ENCODE measurements at places on chromosomes 2 and 18.

GRCh38 chr18:60024857-60025256 is 125.1 kb downstream of the PMAIP1 start:
- no peak for DNase-seq

- no peak for DNase-seq
Measured at GRCh38 chr2:49189512-49190225, 35.4 kb upstream of the FSHR start.

GRCh38 chr2:56464066-56464465 is 280.3 kb downstream of the CCDC85A start:
- no peak for DNase-seq

GRCh38 chr2:19038071-19039015 is 320.1 kb downstream of the OSR1 start:
- DNase-seq: no peak

DNA sequence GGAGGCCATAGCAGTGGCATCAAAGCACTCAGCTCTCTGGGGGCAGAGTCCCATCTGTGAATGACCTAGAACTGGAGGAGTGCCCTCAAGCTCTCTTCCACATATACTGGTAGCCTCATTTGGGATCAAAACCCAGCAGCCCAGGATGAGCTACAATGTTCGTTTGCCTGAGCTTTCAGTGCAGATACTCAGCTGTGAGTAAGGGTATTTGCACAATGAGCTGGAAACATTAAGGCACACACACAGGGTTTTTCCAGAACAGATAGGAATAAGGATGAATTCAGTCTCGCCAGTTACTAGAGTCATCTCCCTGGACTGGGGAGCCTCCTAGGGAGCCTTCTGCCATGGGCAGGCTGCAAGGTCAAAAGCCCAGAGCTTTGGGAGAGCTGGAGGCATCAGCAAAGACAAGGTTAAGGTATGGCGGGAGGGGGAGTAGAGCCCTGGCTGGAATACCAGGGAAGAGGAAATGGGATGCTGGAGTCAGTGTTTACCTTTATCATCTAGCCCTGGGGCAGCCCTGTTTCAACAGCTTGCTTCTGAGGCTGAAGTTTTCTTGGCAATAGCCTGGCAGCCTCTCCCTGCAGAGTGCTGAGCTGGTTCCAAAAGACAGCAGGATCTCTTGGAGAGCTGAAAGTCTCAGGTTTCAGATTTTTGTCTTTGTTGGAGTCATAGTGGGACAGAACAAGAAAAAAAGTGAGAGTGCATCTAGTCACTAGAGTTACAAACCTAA is 187.7 kb downstream of the LOXHD1 start:
- no peak for DNase-seq

Measured in NCI-H1694 treated with DMSO at 0.1 percent for 48 hours (cell line).